ENCODE measurements at places on chromosomes 7 and 10.

- no peak for DNase-seq
Measured at GRCh38 chr7:93830141-93830925, 60.2 kb downstream of the TFPI2 start.

DNA sequence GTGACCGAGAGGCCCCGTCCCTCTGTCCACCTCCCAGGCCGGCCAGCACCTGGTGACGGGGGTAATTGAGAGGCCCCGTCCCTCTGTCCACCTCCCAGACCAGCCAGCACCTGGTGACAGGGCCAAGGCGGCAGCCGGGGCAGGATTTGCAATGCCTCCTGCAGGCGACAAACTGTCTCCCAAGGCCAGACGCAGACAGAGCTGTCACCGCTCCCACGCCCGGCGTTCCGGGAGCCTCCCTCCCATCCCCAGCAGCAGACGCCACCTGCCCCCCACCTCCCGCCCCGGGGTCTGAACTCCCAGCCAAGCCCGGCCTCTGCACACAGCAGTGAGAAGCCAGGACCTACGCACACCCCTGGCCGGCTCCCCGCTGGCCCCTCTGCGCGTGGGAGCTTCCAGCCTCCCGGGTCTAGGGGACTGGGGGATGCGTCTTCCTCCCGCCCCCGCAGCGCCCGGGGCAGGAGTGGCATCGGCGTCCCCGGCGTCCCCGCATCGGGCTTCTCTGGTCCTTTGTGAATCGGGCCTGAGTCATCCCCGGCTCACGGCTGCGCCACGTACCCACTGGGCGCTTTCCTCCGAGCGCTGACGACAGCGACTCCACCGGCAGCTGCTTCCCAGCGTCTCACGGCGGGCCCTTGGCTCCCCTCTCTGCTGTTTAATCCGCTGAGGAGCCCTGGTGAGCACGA, 95.1 kb upstream of the DIP2C start:
- DNase-seq: no peak

DNA sequence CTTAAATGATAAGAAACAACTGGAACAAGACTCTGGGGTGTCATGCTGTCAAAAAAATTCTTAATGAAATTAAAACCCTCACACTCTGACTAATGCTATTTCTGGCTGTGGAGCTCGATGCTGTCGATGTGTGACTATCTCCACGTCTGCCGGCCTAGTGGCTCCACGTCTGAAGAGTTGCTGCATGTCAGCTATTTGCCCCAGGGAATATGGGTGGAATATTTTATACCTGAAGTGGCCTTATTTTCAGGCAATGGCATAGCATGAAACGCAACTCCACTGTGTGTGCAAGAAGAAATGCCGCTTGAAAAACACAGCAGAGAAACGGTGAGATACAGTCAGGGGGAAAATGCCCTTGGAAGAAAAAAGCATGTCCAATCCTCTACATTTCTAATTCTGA, 50.9 kb upstream of the MGMT start:
- DNase-seq: no peak

- no peak for DNase-seq
Measured at GRCh38 chr7:125561006-125561405, 631.4 kb upstream of the POT1 start.

DNA sequence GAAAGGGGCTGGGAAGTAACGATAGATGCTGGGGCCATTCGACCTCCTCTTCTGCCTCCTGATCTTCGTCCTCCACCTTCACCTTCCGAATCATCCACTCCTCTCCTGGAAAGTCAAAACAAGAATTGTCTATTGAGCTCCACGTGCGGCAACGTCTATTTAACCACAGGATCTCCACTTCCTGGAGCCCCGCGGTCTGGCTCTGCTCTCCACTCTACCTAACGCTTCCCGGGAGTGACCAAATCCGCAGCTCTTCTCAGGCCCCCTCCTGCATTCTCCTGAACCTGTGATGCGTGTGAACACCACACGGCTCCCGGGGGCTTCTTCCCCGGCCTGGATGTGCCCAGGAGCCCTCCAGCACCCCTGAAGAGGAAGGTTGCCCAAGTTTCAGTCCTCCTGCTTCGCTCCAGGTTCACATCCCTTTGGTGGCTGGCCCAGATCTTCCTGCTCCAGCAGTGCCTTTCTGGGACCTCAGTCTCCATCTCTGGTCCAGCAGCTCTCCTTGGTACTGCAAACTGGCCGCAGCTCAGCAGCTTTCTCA, 7.2 kb downstream of the ZNF467 start:
- DNase-seq: no peak

GRCh38 chr10:59892697-59893096, 13.7 kb downstream of the CCDC6 start:
- no peak for DNase-seq

- no peak for DNase-seq
Measured at GRCh38 chr10:73894245-73894971, 16.5 kb upstream of the PLAU start.

GRCh38 chr7:31761646-31762045, 74.6 kb downstream of the PPP1R17 start:
- DNase-seq: no peak

- DNase-seq: no peak
Measured at GRCh38 chr10:124045801-124046355, 47.5 kb downstream of the CHST15 start.

DNA sequence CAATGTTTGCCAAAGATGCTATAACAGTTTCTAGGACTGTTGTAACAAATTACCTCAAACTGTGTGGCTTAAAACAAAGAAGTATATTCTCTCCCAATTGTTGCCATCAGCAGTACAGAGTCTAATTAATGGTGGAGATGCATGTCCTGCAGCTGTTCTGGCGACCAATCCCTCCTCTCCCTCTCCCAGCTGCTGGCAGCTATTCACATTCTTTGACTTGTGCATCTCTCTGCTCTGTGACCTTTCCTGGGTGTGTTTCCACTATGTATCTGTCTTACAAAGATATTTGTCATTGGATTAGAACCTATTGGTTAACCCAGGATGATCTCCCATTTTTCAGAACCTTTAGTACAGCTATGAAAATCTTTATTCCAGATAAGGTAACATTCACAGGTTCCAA, 561.7 kb upstream of the POM121L12 start:
- DNase-seq: no peak

- DNase-seq: no peak
Measured at GRCh38 chr10:22722626-22723169, 8.3 kb upstream of the PIP4K2A start.

DNA sequence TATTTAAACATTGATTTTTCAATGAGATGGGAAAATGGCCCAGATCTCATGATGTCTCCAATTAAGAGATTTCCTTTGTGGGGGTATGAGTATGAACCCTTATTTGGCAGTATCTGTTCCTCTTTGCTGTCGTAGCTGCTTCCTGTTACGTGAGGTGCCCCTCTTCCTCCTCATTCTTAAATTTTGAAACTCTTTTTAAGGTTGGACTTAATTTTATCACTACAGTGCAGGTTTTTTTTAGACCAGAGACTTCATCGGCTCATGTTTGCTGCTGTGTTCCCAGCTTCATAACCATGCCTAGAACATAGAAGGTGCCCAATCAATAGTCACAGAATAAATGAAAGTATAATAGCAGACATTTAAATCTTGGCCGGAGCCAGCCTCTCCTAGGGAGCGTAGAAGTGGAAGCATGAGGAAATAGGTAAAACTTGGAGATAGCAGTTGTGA, 2.4 kb downstream of the MIOS start:
- DNase-seq: peak; percentile 53

DNA sequence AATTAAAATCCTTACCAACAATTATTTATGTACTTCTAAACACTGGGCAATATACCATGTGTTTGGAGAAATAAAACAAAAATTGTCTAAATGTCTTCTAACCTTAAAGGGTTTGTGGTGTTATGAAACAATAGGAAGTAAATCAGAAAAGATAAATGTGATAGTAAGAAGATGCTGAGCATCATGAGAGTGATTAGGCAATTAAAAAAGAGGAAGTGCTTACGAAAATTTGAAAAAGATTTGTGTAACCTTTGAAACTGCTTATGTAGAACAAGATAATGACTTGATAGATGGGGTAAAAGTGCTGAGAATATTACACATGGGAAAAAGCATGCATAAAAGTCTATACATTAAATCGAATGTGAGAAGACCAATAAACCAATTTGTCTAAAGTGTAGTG, 573.4 kb upstream of the CNTNAP2 start:
- peak; percentile 14 for DNase-seq

- no peak for DNase-seq
Measured at GRCh38 chr7:7883394-7883793, 85.2 kb upstream of the GLCCI1 start.

GRCh38 chr7:135169141-135169963, 1.2 kb downstream of the CYREN start:
- DNase-seq: peak; percentile 68

GRCh38 chr7:23369695-23370404, 70.7 kb downstream of the MALSU1 start:
- DNase-seq: no peak

GRCh38 chr7:98802781-98803110, 67.1 kb downstream of the TMEM130 start:
- no peak for DNase-seq

- no peak for DNase-seq
Measured at GRCh38 chr7:86953653-86954336, 105.7 kb downstream of the ELAPOR2 start.

DNA sequence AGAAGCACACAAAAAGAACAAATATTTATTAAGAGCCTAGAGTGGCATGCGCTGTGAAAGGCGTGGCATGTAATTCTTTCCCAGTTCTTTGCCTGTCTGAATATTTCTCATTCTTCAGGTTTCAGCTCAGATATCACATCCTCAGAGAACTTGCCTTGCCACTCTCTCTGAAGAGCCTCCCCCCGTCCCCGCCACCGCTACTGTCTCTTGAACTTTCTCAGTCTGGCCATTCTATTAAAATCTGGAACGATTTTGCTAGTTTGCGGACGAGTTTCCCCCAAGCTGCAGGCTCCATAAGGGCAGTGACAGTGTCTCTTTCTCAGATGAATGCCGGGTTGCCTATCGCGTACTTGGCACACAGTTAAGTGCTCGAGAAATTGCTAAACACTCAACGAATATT, 787 bp upstream of the PLEKHA1 start:
- no peak for DNase-seq

DNA sequence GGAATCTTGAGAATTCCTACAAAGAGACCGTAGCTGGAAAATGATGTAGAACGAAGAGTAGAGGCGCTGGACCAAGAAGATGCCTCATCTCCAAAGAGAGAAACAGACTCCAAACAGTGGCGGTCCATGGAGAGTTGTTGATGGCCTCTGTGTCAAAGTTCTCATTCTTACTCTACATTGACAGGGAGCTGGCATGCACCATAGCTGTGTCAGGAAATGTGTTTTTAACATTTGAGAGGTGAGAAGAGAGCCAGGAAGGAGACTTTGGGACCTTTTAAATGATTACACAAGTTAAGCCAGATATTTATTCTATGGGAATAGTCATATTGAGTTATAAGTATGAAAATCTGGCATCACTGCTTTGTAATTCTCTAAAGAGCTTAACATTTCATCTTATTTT, 61.5 kb upstream of the FERD3L start:
- DNase-seq: no peak

DNA sequence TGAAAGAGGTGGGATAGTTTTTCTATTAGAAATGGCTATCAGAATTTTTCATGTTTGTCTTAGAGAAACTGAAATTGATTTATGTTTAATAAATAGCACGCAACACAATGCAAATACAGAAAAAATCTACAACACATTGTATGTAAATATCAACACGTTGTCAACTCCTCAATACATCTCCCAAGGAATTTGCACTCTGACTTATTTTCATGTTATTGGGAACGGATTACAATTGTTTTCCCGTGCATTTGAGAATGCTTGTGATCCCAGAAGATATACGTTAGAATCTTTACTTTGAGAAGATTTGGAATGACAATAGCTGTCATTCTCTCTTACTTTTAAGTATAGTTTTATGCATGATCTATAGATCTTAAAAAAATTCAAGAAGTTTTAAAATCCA, 313.8 kb upstream of the AKR1E2 start:
- no peak for DNase-seq

DNA sequence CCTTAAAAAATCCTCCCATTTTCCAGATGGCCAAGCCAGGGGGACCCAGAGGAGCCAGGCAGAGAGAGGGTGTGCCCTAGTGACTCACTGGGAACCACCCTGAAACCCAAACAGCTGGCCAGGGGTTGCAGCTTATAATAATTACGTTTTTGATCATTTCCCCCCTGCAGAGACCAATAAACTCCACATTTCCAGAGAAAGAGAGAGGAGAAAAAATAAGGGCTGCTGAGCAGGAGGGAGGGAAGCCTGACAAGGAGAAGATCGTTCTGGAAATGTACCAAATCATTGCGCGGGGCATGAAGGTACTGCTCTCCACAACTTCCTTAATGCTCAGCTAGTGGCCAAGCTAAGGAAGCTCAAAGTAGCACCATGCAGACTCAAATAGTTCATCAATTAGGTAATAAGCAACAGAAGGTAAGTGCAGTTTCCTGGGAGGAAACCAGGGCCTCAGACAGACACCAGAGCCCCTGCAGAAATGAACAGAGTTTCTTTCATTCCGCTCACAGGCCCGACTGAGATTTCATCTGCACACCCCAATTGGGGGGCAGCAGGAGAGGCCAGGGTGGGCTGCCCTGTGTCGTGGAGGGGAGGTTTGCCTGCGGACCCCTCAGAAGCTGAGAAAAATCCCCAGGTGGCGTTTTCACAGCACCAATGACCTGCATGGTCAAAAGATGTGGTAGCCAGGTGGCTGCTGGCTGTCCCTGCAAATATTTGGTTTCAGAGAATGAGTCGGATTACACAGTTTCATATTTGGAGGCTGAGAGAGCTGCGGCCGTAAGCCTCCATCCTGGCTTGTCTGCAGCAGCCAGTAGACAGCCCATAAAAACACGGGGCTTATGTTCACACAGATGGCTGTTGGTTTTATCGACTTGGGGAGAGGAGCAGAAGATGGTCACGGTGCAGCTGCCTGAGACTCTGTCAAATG, 153.2 kb upstream of the LYZL2 start:
- DNase-seq: peak; percentile 80

GRCh38 chr10:32210306-32211045, 136.5 kb downstream of the EPC1 start:
- DNase-seq: peak; percentile 7

DNA sequence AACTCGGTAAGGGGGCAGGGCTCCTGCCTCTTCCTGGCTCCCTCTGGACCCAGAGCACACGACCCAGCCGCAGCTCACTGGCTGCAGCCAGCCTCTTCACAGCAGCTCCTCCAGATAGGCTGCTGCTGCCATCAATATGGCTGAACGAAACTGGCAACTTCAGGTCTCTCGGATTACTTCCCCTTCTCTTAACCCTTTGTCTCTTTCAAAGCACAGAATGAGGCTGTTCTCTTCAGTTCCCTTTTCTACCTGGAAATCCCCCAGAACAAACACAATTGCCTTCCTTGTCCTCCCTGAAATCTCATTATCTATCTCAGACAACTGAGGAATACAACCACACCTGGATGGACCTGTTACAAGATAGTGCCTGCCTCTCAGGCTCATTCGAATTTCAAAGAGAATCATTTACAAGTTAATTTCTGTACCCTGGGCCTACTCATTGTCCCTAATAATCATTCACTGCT, 193.4 kb upstream of the MBL2 start:
- no peak for DNase-seq

- DNase-seq: no peak
Measured at GRCh38 chr10:23693501-23693901, 254.6 kb downstream of the OTUD1 start.

- DNase-seq: no peak
Measured at GRCh38 chr10:15718694-15719048, 1.1 kb downstream of the ITGA8 start.

- no peak for DNase-seq
Measured at GRCh38 chr10:124003070-124003419, 90.4 kb downstream of the CHST15 start.
